ENCODE measurements at places on chromosomes 12 and 14. TPM values are rescaled to one million over a fixed set of nuclear protein-coding genes. Genes with fewer than 3 reads are reported as not detected.
A peak's percentile ranks its signal among the peaks of the same experiment; 100 is the strongest.

STAC3 gene
- 12.1 TPM for total RNA-seq

DNA sequence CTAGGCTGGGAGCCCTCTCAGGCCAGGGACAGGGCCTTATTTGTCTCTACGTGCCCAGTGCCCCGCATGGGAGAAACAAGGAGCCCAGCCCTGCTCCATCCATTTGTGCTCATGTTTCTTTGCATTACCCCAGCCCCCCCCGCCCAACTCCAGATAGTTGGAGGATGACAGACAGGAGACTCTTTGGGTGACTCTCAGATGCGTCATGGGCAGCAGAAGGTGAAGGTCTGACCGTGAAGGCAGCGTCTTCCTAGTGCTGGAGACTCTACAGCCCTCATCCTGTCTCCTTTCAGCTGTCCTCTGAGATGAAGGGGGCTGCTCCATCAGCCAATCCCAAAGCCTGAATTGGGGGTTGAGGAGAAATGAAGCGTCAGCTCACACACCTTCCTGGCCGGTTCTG, 283 bp upstream of the PSMB11 start:
- DNase-seq, result no peak

DNA sequence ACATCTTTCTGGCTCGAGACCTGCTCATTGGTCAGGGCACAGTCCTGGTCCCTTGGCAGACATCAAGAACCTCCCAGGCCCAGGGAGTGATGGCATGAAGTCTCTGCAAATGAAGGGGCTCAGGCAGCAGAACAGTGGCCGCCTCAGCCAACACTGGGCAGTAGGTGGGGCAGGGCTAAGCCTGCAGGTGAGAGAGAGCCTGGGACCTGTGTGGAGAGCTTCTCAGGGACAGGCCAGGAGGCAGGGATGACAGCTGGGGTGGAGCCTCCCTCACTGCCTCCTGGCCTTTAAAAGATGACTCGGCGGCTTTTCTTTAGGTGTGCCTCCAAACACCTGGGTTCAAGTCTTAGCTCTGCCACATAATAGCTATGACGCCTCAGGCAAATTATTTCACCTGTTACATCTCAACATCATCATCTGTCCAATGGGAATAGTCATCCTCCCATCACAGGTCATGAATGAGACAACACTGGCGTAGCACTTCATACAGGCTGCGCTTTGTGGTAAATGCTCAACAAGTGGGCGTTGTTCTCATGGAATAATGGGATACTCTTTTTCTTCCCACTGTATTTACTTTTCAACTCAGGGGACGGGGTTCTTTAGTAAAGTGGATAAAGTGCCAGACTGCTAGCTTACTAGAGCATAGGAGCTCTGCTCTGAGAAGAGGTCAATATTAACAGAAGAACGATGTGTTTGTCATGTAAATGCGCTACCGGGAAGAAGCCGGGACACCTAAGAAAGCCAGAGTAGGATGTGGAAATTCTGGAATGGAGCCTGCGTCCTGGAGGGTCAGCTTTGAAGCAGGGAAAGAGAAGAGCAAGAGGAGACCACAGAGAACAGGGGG, 277.4 kb downstream of the FOXN3 start:
- DNase-seq, result no peak

DNA sequence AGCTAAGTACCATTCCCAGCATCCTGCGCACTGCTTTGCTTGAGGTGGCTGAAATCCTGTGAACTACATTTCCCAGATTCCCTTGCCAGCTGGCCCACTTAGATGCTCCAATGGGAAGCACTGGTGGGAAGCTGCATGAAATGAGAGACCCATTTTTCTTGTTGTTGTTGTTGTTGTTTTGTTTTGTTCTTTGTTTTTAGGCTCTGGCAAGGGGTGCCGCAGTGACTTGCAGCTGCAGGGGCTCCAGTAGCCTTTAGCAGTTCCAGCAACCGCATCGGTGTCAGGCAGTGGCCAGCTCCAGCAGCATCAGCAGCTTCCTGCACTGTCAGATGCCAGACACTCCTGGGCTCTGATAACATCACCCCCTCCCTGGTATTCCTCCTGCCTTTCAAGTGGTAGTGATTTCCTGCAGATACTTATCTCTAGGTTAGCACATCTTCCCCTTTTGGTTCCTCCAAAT, 8.8 kb upstream of the EGLN3 start:
- DNase-seq, result peak; percentile 19

GRCh38 chr12:81627336-81628189, 131.6 kb downstream of the PPFIA2 start:
- no peak for DNase-seq

GRCh38 chr12:16560273-16560672, 45.7 kb downstream of the LMO3 start:
- no peak for DNase-seq

DNA sequence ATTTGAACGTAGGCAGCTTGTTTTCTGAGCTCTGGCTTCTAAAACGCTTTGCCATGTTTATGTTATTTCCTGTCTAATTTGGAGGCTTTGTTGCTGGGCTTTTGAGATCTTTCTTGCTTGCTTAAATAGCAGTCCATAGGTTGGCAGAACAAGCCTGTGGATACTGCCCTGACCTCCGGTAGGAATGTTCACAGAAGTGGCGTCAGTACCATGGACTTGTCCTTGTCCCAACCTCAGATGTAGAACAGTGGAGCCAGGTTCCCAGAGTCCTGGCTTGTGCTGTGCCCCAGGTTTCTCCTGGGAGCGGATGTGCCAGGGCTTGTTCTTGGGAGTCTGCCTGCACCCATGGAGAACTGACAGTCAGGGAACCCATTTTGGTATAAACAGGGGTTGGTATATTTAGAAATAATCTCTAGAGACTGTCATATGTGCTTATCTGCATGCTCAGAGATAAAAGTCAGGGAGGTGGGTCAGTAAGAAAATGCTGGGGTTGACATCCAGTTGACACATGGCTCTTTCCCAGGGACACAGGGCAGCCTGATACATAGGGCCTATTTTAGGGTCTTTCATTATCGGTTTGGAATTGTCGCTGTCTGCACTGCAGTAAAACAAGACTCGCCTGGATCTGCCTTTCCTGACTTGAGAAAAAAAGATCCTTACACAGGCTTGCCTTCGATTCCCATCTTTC, 22.9 kb downstream of the CACNA1C start:
- no peak for DNase-seq

- no peak for DNase-seq
Observed at GRCh38 chr14:101928415-101928841, 35.9 kb upstream of the DYNC1H1 start.

- DNase-seq, result no peak
Observed at GRCh38 chr12:108117902-108118301, 11.2 kb upstream of the WSCD2 start.

DNA sequence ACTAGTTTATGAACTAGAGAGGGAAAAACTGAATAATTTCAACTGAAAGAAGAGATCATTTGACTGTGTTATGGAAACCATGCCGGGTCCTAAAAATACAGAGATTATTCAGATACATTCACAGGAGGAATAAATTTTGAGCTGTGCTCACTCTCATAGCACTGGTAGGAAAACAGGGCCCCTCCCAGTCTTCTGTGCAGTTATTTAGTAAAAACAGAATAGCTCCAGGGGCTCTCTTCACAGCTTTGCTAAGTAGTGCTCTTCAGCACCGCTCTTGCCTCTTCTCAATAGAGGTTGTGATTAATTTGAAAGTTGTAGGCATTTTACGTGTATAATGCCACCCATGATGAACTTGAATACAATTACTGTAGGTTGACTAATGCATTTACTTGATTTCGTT, 435.9 kb upstream of the PDE3A start:
- DNase-seq, result no peak

- DNase-seq, result no peak
Observed at GRCh38 chr14:36438883-36439282, 81.1 kb downstream of the NKX2-1 start.

DNA sequence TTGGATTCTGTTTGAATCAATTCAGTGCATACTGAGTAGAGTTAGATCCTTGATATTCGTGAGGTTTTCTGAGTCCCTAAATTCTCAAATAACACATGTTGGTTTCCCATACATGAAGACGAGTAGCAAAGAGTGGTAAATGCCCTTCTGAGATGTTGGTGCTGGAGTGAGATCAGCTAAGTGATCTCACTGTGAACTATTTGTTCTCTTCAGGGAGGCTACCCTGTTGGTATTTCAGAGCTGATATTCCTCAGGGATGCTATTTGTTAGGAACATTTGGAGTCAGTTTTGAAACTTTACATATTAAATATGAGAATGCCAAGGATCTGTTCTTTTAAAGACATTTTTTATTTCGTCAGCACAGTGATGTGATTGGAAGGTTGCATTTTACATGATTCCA, 54.7 kb downstream of the SUSD6 start:
- DNase-seq, result no peak

GRCh38 chr12:90280033-90280432, 571.4 kb upstream of the ATP2B1 start:
- DNase-seq, result no peak

GRCh38 chr12:116182359-116183063, 95.0 kb downstream of the MED13L start:
- no peak for DNase-seq

DNA sequence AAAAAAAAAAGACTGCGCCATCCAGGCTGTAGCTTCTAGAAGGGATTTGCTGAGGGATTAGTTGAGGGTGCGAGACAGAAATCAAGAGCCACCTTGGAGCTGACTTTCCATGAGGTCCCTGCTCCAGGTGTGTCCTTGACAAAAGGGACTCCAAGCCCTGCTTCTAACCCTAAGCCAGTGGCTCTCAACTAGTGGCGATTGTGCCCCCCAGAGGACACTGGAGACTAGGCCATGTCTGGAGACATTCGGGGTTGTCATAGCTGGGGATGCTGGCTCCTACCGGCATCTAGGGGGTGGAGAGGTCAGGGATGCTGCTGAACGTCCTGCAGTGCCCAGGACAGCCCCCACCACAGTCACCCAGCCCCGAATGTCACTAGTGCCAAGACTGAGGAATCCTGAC, 40.6 kb downstream of the SPRING1 start:
- DNase-seq, result peak; percentile 44

GRCh38 chr14:89243286-89243685, 173.7 kb downstream of the FOXN3 start:
- no peak for DNase-seq

GRCh38 chr12:67884596-67884995, 104.7 kb upstream of the IFNG-AS1 start:
- DNase-seq, result no peak

- no peak for DNase-seq
Observed at GRCh38 chr14:71142375-71143038, 235.2 kb downstream of the PCNX1 start.

DNA sequence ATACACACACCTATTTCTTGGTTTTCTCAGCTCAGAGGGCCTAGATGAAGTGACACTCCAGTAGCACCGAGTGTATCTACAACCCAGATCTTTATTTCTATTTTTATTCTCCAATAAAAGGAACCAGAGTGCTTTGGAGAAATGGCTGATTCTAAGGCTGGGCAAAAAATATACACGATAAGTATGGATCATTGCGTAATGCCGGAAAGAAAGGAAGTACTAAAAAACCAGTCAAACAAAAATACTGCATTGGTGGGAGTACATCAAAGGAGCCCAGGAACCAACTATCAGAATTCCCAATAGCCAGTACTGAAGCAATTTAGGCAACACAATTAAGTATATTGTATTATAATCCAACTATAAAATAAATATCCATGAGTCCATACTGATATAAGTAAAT, 400.9 kb upstream of the CCDC196 start:
- DNase-seq, result no peak

DNA sequence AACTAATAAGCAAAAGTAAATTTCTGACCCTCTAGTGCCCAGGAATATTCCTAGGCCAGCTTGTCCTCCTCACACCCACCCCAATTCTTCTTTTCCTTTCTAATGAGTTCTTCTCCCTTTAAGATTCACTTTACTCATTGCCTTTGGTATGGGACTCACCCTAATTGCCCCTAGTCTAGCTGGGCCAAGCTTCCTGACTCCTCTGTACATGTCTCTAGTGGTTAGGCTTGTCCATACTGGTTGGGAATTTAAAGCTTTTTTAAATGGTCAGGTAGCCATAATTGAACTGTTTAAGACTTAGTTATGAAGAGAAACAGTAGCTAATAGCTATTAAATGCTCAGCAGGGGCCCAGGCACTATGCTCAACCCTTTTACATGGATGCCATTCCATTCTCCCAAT, 248.2 kb downstream of the C12orf42 start:
- no peak for DNase-seq

- no peak for DNase-seq
Observed at GRCh38 chr12:121600702-121601336, 20.0 kb upstream of the KDM2B start.

- no peak for DNase-seq
Observed at GRCh38 chr12:23008623-23009022, 383.7 kb downstream of the ETNK1 start.

GRCh38 chr12:59097876-59098275, 177.6 kb upstream of the LRIG3 start:
- DNase-seq, result no peak
